ENCODE measurements at places on chromosomes 2 and 18.
A peak's percentile ranks its signal among the peaks of the same experiment; 100 is the strongest.

- no peak for DNase-seq
These were observed 864.7 kb downstream of the TRIB2 start for GRCh38 chr2:13581471-13581870.

DNA sequence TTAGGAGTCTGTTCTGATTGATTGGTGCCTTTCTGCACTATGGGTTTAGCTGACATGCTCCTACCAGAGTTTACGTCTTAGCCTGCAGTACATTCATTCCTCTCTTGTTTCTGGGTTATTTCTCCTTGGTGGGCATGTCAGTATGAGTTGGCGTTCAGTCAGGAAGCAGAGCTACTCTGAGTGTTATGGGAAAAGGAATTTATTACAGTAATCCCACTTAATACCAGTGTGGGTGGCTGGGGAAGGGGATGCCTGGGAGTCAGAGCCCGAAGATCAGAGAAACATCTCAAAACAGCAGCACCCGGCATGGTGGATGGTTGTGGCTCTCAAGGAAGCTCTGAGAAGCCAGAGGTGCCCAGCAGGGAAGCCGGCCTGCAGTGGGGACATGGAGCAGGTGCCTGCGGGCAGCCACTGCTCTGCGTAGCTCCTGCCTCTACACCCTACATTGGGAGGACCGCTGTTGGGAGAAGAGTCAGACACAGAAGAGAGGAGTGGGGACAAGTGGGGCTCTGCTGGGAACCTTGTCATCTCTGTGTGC, 48.9 kb downstream of the RAB31 start:
- no peak for DNase-seq

GRCh38 chr2:174343623-174344455, 9.1 kb downstream of the SP9 start:
- no peak for DNase-seq

DNA sequence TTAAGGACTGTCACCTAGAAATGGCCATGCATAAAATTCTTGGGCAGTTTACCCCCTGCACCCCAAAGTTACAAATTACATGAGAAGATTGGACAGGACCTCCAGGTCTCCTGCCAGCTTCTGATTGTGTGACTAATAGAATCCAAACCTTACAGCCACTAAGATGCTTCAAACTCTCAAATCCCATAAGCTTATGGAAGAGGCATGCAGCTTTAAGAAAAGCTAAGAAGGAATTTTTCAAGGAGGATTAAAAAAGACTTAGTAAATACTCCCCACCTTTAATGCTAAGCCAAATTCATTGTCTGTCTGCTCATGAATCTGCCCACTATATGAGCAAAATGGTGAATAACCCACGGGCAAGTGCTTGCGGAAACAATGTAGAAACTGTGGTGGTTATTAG, 86.3 kb downstream of the MAIP1 start:
- no peak for DNase-seq

GRCh38 chr2:124911560-124911959, 886.5 kb downstream of the CNTNAP5 start:
- DNase-seq = no peak

GRCh38 chr2:235007664-235008457, 56.0 kb downstream of the SH3BP4 start:
- no peak for DNase-seq

DNA sequence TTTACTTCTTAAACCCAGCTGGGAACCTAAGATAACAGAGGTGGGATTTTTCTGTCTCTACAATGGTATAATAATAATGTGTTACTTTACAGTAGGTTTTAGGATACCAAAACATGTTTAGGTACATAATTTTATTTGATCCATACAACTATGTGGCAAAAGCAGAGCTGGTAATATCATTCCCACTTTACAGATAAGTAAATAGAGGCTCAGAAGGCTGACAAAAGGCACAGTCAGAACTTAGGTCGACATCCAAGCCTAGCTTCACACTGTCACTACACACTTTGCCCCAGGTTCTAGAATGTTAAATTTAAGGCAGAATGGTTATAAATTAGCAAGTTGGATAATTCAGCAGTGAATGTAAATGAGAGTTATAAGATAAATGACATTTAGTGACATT, 189.6 kb upstream of the PARD3B start:
- no peak for DNase-seq

GRCh38 chr2:62362561-62362960, 143.4 kb downstream of the TMEM17 start:
- DNase-seq = no peak

DNA sequence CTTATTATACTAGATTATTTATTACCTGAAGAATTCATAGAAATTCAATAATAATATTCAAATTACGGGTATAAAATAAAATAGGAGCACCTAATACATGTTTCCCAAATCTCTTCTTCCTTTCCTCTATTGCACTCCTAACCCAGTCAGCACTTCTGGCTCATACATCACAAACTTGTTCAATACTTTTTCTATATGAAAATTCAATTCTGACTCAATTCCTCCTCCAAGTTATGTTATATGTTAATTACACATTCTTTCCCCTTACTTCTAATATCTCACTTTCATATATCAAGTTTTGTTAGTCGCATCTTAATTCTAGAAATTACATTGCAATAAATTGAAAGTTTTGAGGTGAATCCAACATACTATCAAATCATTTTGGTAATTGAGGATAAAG, 17.9 kb upstream of the COL3A1 start:
- DNase-seq = no peak

- DNase-seq = peak; percentile 43
These were observed 134.3 kb upstream of the HAAO start for GRCh38 chr2:42926434-42927333.

DNA sequence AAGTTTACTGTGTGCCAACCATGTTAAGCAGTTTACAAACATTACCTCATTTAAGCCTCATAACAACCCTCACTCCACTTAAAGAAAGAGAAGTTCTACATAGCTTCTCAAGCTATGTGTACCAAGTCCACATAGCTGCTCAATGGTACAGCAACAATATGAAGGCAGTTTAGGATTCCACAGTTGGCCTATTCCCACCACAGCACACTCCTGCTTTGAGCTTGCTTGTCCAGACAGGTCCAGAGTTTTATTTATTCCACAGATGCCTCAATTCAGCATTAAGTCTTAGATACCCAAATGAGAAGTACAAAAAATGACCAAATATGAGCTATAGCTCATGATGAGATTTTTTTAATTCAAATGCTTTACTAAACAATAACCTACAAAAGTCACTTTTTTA, 24.8 kb downstream of the NPHP1 start:
- no peak for DNase-seq

DNA sequence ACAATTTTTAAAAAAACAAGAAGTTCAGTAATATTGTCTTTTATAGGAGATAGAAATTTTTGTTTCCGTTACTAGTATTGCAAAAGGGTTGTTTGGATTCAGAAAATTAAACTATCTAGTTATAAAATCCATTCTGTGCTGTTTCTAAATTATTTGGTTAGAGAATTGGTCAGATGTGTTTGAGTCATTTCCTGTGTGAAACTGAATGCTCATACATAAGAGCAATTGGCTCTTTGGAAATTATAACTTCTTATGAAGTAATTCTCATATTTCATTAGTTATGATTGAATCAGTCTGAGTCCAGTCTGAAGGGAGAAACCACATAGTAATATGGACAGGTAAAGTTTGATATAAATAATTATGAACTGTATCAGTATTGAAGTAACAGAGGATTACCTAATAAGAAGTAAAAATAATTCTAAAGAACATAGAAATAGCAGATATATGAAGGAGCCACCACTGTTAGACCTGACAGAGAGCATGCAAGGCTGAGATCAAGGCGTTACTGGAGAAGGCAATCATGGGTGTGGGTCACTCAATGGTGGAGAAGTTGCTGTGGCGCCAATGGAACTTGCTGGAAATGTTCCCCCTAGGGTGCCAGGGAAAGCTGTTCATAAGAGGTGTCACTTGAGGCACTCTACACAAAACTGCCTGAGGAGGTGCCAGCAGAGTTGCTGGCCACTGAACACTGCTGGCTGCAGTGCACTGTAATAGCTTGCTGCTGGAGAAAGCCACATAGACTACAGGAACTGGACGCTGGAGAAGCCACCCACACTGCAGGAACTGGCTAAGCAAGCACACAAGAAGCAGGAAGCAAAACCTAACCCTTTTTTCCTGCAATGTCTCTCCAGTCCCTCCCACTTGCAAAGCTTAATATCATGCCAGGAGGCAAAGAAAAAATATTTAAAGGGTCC, 18.0 kb upstream of the FAP start:
- DNase-seq = peak; percentile 42

DNA sequence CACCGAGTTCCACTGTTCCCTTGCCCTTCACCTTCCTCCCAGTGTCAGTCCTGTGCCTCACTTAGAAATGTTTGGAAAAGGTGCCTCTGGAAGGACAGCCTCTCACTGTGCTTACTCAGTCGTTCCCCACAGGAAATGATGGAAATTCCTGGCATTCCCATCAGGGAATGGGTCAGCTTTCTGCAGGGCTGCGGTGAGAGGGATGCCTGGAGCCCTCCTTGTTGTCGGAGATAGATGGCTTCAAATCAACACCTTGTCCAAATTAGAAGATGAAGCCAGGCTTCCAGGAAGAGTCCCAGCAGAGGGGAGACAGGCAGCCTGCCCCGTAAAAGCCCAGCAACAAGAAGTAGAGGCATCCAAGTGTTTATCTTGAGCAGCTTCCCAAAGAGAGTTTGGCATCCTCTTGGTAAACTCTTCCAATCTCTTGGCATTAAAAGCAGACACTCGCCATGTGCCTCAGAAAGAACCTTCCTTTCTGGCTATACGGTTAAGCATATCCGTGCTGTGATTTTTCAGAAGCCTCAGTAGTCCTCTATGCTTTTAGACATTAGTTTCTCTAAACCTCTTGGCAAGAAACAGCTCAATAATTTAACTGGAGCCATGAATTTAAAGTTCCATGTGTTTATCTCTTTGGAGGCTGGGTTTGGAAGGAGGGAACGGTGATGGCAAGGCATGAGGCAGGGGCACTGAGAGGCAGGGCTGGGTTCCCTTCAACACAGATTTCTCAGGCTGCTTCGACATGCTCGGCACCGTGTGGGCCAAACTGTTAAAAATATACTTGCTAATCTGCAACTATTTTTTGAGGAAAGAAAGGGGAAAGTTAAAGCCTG, 25.1 kb downstream of the COLEC12 start:
- DNase-seq = no peak

DNA sequence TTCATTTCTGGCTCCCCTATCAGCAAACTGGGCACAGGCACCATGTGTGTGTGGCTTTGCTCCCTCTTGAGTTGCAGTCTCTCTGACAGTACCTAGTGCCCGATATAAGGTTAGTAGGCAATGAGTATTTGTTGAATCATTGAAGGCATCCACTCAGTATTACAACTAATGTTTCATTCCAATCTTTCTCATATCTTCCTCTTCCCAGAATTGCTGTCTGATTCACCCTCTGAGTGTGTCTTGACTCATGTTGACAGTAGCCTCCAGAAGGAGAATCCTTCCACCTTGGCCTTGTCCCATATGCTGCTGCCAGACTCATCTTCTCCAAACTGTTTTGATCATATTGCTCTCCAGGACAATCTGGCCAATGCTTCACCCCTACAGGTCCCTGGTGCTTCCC, 202.5 kb downstream of the LRRTM1 start:
- DNase-seq = no peak

GRCh38 chr2:42834161-42834560, 41.8 kb upstream of the HAAO start:
- no peak for DNase-seq

DNA sequence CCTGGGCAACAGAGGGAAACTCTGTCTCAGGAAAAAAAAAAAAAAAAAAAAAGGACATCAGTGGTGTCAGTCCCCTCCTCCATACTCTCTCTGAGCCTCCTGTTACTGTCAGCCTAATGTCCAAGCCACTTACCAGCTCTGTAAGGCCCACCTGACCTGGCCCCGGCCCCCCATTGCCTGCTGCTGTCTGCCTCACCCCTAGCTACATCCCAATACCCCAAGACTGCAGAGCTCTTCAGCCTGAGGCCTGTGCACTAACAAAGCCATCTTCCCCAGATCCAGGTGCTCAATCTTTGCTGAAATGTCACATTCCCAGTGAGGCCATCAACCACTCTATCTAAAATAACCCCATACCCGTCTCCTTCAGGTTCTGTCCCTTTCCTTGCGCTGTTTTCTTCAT, 5.7 kb downstream of the ARMC9 start:
- no peak for DNase-seq

DNA sequence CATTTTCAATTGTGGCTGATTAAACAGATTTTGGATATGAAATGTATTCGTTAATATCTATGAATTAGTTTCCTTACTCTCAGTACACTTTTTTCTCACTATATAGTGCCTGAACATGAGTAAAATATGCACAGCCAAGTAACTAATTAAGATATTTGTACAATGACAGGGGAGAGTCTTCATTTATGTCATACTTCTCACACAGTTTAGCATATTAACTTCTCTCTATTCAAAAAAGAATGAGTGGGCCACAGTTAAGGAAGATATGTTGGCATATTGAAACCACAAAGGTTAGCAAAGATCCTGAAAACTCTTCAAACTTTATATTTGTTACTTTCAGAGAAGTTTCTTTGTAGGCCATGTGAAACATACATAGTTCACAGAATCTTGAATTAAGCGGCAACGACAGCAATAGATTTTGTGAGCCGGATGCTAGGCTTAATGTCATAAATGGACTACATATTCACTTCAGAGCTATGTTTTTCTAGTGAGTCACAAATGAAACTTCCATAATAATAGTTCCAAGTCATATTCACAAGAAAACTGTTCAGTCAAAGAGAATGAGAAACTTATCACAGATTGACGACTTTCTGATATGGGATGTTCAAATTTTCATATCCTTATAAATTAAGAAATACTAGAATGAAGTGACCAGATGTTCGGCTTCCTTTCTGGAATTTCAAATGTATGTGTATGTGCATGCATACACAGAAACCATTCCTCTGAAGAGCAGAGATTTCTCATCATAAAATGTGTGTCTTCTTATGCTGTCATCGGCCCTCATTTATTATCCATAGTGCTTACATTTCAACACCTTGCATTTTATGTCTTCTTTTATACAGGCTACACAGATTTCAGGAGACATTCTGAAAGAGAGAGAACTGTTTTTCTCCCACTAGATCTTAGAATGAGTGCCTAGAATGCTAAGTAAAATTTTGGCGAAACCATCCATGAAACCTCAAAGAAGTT, 584.0 kb downstream of the SATB2 start:
- no peak for DNase-seq

Measured in gastrocnemius medialis (tissue), 4 donors.